ENCODE measurements at places on chromosomes 6 and 20.

GRCh38 chr6:33692760-33693158, 18.7 kb downstream of the UQCC2 start:
- H3K4me3 ChIP-seq, result no peak overlapping the region
- H3K27me3 ChIP-seq, result no peaks in the 10 kb centered on the region
- peaks cover 35% of the 10 kb centered on the region for H3K36me3 ChIP-seq

- peak overlapping the region; percentile 57 for H3K4me3 ChIP-seq
- no peaks in the 10 kb centered on the region for H3K36me3 ChIP-seq
- H3K27me3 ChIP-seq, result peaks cover 16% of the 10 kb centered on the region
- peaks cover 4% of the 10 kb centered on the region for H3K4me1 ChIP-seq
Measured at GRCh38 chr6:167678102-167679101, 148.3 kb upstream of the AFDN start.

- H3K27ac ChIP-seq, result no peak overlapping the region
- peak; percentile 76 for DNase-seq
- peak overlapping the region; percentile 57 for H3K4me3 ChIP-seq
- H3K36me3 ChIP-seq, result no peaks in the 10 kb centered on the region
Measured at GRCh38 chr6:136989571-136990241, 55.1 kb downstream of the IL20RA start.

GRCh38 chr6:106426250-106426970, 65.9 kb downstream of the CRYBG1 start:
- H3K4me3 ChIP-seq, result no peak overlapping the region
- no peaks in the 10 kb centered on the region for H3K27me3 ChIP-seq
- no peaks in the 10 kb centered on the region for H3K4me1 ChIP-seq
- DNase-seq, result no peak
- H3K27ac ChIP-seq, result no peak overlapping the region

GRCh38 chr20:52924411-52925271, 47.5 kb upstream of the TSHZ2 start:
- H3K4me1 ChIP-seq, result no peaks in the 10 kb centered on the region
- no peak overlapping the region for H3K27ac ChIP-seq
- DNase-seq, result no peak

GRCh38 chr6:54958446-54958845, 111.9 kb downstream of the FAM83B start:
- no peaks in the 10 kb centered on the region for H3K27me3 ChIP-seq
- no peaks in the 10 kb centered on the region for H3K4me1 ChIP-seq
- no peaks in the 10 kb centered on the region for H3K36me3 ChIP-seq
- no peak for DNase-seq

DNA sequence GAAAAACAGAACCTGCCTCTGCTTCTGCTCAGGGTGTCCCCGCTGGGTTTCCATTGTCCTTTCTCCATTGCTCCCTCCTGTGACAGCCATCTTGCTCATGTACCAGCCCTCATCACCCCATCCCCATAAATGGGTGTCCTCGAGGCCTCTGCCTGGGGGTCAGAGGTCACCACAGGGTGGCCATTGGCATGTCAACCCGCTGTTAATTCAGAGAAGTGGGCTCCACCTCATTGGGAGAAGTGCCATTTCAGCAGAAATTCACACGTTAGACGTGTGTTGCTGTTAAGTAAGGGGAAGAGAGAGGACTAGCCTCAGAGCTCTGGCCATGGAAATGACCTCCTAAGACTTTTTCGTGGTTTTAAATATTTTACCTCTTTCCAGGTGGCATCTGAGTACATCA, 71.9 kb downstream of the PTPN1 start:
- no peak overlapping the region for H3K4me3 ChIP-seq
- H3K4me1 ChIP-seq, result no peaks in the 10 kb centered on the region
- no peaks in the 10 kb centered on the region for H3K27me3 ChIP-seq
- H3K27ac ChIP-seq, result no peak overlapping the region

DNA sequence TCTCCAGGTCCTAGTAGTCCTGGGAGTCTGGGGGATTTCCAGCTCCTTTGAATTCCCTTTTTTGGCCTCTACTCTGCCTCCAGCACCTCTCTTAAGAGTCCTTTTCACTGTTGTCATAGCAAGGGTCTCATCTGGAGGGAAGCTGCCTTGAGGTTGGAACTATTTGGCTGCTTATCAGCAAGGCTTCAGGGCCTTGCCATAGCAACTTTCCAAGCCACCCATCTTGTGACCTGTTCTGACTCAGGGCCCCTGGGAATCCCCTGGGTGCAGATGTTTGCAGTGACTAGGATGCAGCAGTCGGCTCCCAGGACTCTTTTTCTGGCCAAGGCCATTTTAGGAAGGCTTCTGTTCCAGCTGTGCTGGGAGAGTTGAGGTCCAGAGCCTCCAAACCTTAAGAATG, 12.4 kb downstream of the PKIG start:
- no peak overlapping the region for H3K4me3 ChIP-seq
- no peak overlapping the region for H3K27ac ChIP-seq
- H3K27me3 ChIP-seq, result no peaks in the 10 kb centered on the region
- DNase-seq, result no peak
- H3K4me1 ChIP-seq, result peaks cover 20% of the 10 kb centered on the region
- H3K36me3 ChIP-seq, result no peaks in the 10 kb centered on the region

- no peak overlapping the region for H3K27ac ChIP-seq
- no peaks in the 10 kb centered on the region for H3K27me3 ChIP-seq
- no peaks in the 10 kb centered on the region for H3K36me3 ChIP-seq
- no peak overlapping the region for H3K4me3 ChIP-seq
- no peak for DNase-seq
Measured at GRCh38 chr6:110731196-110731595, 84.1 kb downstream of the CDK19 start.

GRCh38 chr6:148503703-148504102, 161.1 kb downstream of the SASH1 start:
- no peaks in the 10 kb centered on the region for H3K27me3 ChIP-seq
- no peak for DNase-seq
- no peak overlapping the region for H3K4me3 ChIP-seq
- H3K27ac ChIP-seq, result no peak overlapping the region

GRCh38 chr6:134640975-134641429, 308.9 kb downstream of the ALDH8A1 start:
- no peaks in the 10 kb centered on the region for H3K36me3 ChIP-seq
- H3K4me3 ChIP-seq, result no peak overlapping the region
- no peak overlapping the region for H3K27ac ChIP-seq

- H3K4me1 ChIP-seq, result no peaks in the 10 kb centered on the region
- H3K4me3 ChIP-seq, result no peak overlapping the region
Measured at GRCh38 chr6:116797585-116797984, 31.3 kb downstream of the GPRC6A start.

- DNase-seq, result no peak
- H3K36me3 ChIP-seq, result no peaks in the 10 kb centered on the region
- no peaks in the 10 kb centered on the region for H3K27me3 ChIP-seq
- H3K4me1 ChIP-seq, result no peaks in the 10 kb centered on the region
- no peak overlapping the region for H3K27ac ChIP-seq
Measured at GRCh38 chr6:170523256-170524171, 29.6 kb downstream of the PSMB1 start.

Data from H1 (cell line).